ENCODE measurements at places on chromosomes 6 and 20. TPM values are rescaled to one million over a fixed set of nuclear protein-coding genes. Genes with fewer than 3 reads are reported as not detected.

SAMD5 gene
- total RNA-seq = 2.9 TPM

RSPO4 gene
- not detected for total RNA-seq

RAD21L1 gene
- not detected for total RNA-seq

GRCh38 chr6:52297433-52297832 lies 12.9 kb upstream of the MCM3 start:
- no peak for DNase-seq

DNA sequence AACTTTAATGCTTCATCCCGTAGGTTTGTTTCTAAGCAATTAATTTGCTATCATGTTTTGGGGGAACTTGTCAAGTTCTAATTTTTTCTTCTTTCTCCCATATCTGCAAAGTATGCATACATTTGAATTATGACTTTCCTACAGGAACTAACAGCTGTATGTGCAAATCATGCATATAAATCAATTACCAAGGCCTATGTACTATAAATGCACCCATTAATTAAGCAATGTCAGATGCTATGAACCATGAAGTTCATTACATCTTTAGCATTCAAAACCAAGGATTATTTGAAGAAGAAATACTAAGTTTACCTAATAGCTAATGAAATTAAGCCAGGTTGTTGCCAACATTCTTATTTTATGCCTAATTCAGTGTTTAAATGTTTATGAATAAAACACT lies 851.3 kb downstream of the TFAP2A start:
- DNase-seq = no peak

DNA sequence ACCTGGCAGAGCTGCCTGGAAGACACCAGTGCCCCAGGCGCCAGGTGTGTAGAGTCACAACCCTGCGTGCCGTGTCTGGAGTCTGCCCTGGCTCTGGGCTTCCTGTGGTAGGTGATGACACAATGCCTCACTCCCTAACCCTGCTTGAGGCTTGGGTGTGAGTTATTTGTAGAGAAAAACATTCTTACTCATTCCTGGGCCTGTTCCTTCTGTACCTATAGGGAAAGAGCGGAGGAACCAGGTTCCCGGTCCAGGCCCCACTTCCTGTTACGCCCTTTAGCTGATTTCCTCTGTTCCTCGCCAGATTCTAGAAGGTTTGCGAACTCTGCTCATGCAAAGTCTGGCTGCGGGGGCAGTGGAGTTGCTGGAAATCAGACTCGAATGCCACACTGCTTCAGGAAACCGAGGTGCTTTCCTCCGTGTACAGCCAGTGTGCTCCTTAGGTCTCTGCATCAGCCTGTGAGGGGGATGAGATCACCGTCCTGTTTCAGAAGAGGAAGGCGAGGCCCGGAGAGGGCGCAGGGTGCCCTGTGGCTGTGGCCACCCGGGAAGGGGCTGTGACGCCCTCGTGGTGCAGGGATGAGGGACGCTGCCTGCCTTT lies 67.1 kb upstream of the DUSP22 start:
- DNase-seq = peak; percentile 71

- DNase-seq = no peak
Measured at GRCh38 chr6:111113336-111114086, 26.2 kb downstream of the SLC16A10 start.

GRCh38 chr20:7710440-7710839 lies 229.8 kb downstream of the HAO1 start:
- no peak for DNase-seq

GRCh38 chr20:18743665-18744440 lies 69.7 kb upstream of the SCP2D1 start:
- DNase-seq = peak; percentile 46

GRCh38 chr6:42154461-42155209 lies 12.2 kb upstream of the C6orf132 start:
- no peak for DNase-seq

DNA sequence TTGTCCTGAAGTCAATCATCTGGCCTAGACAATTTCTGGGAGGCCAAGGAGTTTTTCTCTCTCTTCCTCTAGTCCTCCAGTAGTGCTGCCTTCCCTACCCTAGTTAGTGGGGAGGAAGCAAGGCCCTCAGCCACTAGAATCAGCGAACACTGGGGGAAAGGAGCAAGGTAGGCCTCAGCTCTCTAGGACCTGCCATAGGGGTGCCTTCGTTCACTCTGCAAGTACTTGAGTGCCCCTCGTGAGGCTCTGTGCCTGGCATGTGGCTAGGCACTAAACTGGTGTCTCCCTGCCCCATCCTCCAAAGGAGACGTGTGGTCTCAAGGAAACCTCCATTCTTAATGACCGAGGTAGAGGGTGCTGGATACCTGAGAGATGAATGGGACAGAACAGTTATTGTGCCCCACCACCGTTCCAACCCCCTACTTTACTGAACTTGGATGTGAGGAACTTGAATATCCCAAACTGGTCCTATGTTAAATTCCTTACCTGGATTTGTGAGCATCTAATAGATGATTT lies 1.1 kb downstream of the DEF6 start:
- no peak for DNase-seq

GRCh38 chr6:108562503-108562993 lies 1.8 kb downstream of the FOXO3 start:
- DNase-seq = peak; percentile 90

DNA sequence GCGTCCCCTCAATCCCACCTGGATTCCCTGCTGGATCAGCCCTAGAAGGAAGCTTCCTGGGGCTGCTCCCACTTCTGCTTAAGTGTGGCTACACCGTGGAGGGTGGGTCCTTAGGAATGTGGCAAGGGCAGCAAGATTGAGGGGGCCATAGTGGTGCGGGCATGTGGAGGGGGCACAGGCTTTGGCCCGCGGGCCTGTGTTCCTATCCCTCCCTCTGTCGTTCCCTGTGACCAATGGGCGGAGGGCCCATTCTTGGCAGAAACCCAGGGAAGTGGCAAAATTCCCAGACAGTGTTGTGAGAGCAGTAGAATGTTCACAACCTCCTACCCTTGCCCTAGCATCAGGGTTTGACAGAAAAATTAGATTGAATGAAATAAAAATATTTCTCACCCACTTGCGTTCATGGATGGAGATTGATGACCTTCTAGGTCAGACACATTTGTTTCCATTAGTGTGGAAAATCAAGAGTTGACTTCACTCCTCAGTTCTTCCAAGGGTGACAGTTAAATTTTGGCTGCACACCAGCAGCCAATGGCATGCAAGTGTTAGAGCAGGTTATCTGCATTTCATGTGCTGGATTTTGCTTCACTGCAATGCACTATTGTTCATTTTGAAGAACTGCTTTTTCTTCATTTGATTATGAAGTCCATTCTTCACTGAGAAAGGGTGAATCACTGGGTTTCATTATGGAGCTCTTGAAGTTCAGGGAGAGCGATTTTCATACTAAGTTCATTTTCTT lies 49.3 kb upstream of the AHI1 start:
- DNase-seq = no peak

- no peak for DNase-seq
Measured at GRCh38 chr6:153591159-153591558, 447.9 kb upstream of the OPRM1 start.

Data from mammary epithelial cell (primary cell).